ENCODE measurements at places on chromosomes 6 and 20.

- H3K4me1 ChIP-seq: peaks cover 36% of the 10 kb centered on the region
- H3K36me3 ChIP-seq: no peaks in the 10 kb centered on the region
- H3K27me3 ChIP-seq: no peaks in the 10 kb centered on the region
- no peak overlapping the region for H3K4me3 ChIP-seq
Measured at GRCh38 chr20:41049451-41049850, 20.8 kb downstream of the TOP1 start.

GRCh38 chr6:2695454-2696095 is 55.1 kb downstream of the MYLK4 start:
- H3K27ac ChIP-seq: no peak overlapping the region
- DNase-seq: peak; percentile 22
- H3K36me3 ChIP-seq: no peaks in the 10 kb centered on the region
- no peaks in the 10 kb centered on the region for H3K4me1 ChIP-seq
- no peaks in the 10 kb centered on the region for H3K27me3 ChIP-seq
- H3K4me3 ChIP-seq: no peak overlapping the region

DNA sequence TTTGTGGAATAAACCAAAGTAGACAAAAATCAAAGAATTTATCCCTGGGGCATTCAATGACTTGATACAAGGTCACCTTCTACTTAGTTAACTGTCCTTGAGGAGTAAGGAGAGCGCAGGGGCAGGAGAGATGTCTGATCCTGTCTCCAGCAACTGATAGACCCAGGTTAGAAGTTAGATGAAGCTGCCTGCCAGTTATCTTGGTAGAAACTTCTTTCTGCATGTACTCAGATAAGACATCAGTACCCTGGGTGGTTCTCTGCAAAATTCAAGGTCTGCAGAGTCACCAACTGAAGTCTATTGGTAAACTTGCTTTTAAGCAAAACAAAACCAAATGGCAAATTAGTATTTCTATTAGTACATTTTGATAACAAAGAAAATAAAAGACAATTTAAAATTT is 2.7 kb downstream of the SGK1 start:
- DNase-seq: no peak
- H3K27ac ChIP-seq: no peak overlapping the region
- H3K4me1 ChIP-seq: 0 out of 2 replicates have a peak, but pooled peaks cover 5% of the 10 kb centered on the region
- H3K36me3 ChIP-seq: no peaks in the 10 kb centered on the region

DNA sequence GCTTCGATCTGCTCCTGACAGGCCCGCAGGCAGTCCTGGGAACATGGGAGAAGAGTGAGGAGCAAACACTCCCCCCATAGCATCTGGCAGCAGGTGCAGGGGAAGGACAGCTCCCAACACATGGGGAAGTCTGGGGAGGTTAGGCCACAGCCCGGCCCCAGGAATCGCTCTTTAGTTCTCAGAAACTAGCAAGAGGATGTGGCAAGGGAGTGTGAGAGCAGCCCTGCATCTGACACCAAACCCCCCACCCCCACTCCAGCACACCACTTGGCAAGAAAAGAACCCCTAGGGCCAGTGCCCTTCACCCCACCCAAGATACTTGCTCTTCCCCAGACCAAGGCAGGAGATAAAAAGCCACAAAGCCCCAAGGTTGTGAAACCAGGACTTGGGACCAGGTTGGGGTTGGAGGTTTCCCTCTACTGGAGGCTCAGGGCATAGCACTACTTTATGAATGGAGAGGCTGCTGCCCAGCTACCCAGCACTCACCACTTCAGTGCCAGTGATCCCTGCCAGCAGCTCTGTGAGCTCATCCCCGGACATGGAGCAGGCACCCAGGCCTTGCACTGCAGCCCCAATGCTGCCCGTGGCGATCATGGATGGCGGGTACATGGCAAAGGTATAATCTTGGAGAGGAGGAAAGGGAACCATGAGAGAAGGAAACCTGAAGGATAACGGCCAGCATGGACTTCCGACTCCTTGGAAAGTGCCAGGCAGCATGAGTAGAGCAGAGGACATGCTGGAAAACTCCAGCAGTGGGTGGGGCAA is 5.4 kb downstream of the CCND3 start:
- DNase-seq: peak; percentile 80
- no peaks in the 10 kb centered on the region for H3K27me3 ChIP-seq
- peaks cover 39% of the 10 kb centered on the region for H3K4me1 ChIP-seq
- H3K36me3 ChIP-seq: peaks cover 14% of the 10 kb centered on the region

- no peaks in the 10 kb centered on the region for H3K27me3 ChIP-seq
- H3K27ac ChIP-seq: peak overlapping the region; percentile 93
- H3K4me1 ChIP-seq: peaks cover 39% of the 10 kb centered on the region
- DNase-seq: no peak
Measured at GRCh38 chr6:108561742-108562502, 1.2 kb downstream of the FOXO3 start.

- no peak overlapping the region for H3K4me3 ChIP-seq
- H3K27me3 ChIP-seq: no peaks in the 10 kb centered on the region
- no peak for DNase-seq
- H3K36me3 ChIP-seq: no peaks in the 10 kb centered on the region
Measured at GRCh38 chr6:22320750-22321149, 23.9 kb upstream of the PRL start.

- no peaks in the 10 kb centered on the region for H3K27me3 ChIP-seq
- no peak overlapping the region for H3K4me3 ChIP-seq
- H3K4me1 ChIP-seq: no peaks in the 10 kb centered on the region
- DNase-seq: no peak
- H3K27ac ChIP-seq: no peak overlapping the region
Measured at GRCh38 chr6:9628819-9629218, 786.1 kb downstream of the TFAP2A start.

GRCh38 chr6:105839266-105839665 is 246.9 kb upstream of the PRDM1 start:
- no peaks in the 10 kb centered on the region for H3K36me3 ChIP-seq
- no peak overlapping the region for H3K27ac ChIP-seq
- H3K4me3 ChIP-seq: no peak overlapping the region
- no peaks in the 10 kb centered on the region for H3K27me3 ChIP-seq
- no peaks in the 10 kb centered on the region for H3K4me1 ChIP-seq
- DNase-seq: no peak

- DNase-seq: no peak
- H3K4me3 ChIP-seq: no peak overlapping the region
- no peaks in the 10 kb centered on the region for H3K36me3 ChIP-seq
- no peak overlapping the region for H3K27ac ChIP-seq
- no peaks in the 10 kb centered on the region for H3K27me3 ChIP-seq
Measured at GRCh38 chr6:169362501-169363121, 109.0 kb upstream of the THBS2 start.

- H3K4me1 ChIP-seq: peaks cover 14% of the 10 kb centered on the region
- no peak for DNase-seq
- H3K27ac ChIP-seq: peak overlapping the region; percentile 46
- no peaks in the 10 kb centered on the region for H3K27me3 ChIP-seq
- no peaks in the 10 kb centered on the region for H3K36me3 ChIP-seq
- peak overlapping the region; percentile 58 for H3K4me3 ChIP-seq
Measured at GRCh38 chr6:27287751-27288135, 24.3 kb downstream of the POM121L2 start.

GRCh38 chr6:157203312-157203744 is 120.0 kb downstream of the TMEM242 start:
- no peaks in the 10 kb centered on the region for H3K4me1 ChIP-seq
- H3K27me3 ChIP-seq: no peaks in the 10 kb centered on the region
- no peak for DNase-seq
- H3K4me3 ChIP-seq: no peak overlapping the region
- H3K36me3 ChIP-seq: peaks cover 14% of the 10 kb centered on the region

DNA sequence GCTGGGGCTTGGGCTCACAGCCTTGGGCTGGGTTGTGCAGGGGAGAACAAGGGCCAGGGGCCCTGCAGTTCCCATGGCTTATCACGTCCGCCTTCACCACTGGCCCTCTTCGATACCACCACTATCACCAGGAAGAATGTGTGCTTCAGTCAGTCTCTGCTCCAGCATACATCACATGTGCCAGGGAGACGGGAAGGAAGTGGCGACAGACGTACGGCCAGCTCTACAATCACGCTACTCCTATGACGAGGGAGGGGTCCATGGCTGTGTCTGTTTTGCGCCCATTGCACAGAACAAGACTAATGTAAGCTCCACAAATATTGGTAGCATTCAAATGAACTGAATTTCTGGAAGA is 72.1 kb downstream of the TRAM2 start:
- no peak overlapping the region for H3K4me3 ChIP-seq
- H3K27ac ChIP-seq: peak overlapping the region; percentile 29
- DNase-seq: no peak

DNA sequence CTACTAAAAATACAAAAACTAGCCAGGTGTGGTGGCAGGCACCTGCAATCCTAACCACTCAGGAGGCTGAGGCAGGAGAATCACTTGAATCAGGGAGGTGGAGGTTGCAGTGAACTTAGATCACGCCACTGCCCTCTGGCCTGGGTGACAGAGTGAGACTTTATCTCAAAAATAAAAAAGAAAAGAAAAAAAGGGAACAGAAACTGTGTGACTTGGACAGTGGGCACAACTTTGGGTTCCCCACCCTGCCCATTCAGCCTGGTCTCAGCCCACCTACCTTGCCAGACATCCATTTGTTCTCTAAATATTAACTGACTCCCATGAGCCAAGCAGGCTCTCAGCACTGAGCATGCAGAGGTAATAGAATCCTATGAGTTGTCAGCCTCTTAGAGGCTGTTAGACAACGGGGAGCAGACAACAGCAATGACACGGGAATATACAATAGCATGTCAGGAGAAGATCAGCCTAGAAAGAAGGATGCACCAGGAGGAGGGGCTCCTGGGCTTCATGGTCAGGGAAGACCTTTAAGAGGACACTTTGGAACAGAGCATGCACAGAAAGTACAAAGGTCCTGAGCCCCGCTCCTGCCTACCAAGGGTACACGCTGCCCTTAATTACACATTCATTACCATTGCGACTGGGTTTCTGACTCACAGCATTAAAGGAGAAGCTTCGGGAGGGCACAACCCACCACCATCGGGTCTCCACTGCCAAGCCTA is 20.0 kb downstream of the FAM209B start:
- H3K27ac ChIP-seq: no peak overlapping the region
- no peaks in the 10 kb centered on the region for H3K36me3 ChIP-seq
- DNase-seq: no peak

GRCh38 chr6:159897603-159898002 is 6.8 kb downstream of the MAS1 start:
- no peaks in the 10 kb centered on the region for H3K36me3 ChIP-seq
- peaks cover 3% of the 10 kb centered on the region for H3K27me3 ChIP-seq
- no peak overlapping the region for H3K27ac ChIP-seq
- no peak overlapping the region for H3K4me3 ChIP-seq
- DNase-seq: no peak
- H3K4me1 ChIP-seq: no peaks in the 10 kb centered on the region

GRCh38 chr6:134238960-134239795 is 78.7 kb downstream of the SGK1 start:
- H3K4me3 ChIP-seq: no peak overlapping the region
- H3K36me3 ChIP-seq: no peaks in the 10 kb centered on the region
- no peaks in the 10 kb centered on the region for H3K27me3 ChIP-seq

DNA sequence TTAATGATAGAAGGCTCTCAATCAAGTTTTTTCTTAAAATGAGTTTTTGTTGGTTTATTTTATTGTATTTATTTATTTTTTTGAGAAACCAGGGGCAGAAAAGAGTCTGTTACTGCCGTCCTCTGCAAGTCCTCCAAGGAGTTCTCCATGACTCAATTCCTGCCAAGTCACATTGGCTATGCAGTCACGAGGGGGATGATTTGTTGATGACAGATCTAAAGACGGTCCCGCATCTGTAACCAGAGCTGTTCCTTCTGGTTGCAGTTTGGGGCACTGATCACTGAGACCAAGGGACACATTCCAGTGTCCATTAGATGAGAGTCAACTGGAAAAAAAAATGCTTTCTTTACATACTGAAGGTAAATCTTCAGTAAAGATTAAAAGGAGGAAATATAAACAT is 13.9 kb upstream of the TSHZ2 start:
- no peak overlapping the region for H3K4me3 ChIP-seq
- no peaks in the 10 kb centered on the region for H3K36me3 ChIP-seq
- no peak overlapping the region for H3K27ac ChIP-seq

DNA sequence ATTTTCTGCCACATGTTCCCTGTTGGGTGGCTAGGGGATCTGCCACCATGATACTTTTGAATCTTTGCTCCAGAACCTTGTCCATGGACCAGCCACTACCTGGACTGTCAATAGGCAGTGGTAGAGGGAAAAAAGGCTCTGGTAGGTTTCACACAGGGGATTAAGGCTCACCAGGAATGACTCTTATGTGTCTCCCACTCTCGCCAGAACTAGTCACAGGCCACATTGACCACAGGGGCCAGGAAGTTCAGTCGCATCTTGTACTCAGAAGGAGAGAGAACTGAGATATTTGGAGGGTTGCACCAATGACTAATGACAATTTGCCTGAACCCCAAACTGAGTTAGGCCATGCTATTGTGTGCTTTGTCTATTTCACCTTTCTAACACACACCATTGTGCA is 23.6 kb upstream of the APCDD1L start:
- H3K4me1 ChIP-seq: no peaks in the 10 kb centered on the region
- H3K27ac ChIP-seq: no peak overlapping the region
- H3K4me3 ChIP-seq: no peak overlapping the region
- H3K27me3 ChIP-seq: no peaks in the 10 kb centered on the region
- DNase-seq: no peak

DNA sequence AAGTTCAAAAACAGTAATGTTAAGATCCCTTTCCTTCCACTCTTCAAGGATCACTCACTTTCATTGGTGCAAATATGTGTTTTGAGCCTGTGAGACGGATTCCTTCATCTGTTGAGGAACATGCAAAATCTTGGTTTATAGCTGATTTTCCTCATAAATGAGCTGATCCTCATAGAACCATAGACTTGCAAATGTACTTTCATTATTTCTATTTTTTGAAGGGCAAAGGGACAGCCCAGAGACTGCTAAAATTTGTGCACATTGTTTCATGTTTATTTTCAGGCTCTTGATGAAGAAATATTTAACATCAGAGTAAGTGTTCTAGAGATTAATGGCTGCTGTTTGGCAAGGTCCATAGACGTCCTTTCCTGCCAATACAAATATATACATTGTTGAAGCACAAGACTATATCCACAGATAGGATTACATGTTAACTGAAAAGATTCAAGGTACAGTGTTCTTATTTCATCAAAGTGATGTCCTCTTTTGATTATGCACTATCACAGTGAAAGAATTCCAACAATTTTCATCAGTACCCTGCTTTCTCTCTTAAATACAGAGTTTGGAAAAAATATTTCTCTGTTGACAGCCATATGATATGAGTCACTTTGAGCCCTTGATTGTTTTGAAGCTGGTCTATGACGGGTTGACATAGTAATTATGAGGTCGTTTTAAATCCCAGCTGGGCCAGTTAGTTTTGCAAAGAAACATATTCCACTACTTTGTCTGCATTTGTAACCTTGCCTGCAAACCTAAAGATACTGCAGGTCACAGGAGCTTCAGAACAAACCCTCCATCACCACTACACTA is 95.7 kb downstream of the FILIP1 start:
- DNase-seq: no peak
- H3K36me3 ChIP-seq: no peaks in the 10 kb centered on the region
- no peaks in the 10 kb centered on the region for H3K4me1 ChIP-seq
- H3K27me3 ChIP-seq: peaks cover 3% of the 10 kb centered on the region
- no peak overlapping the region for H3K27ac ChIP-seq

Data from Panc1 (cell line).